Fibroblast of upper back skin (primary cell): ENCODE measurements at places on chromosomes 6 and 20.

- DNase-seq, result no peak
Observed at GRCh38 chr6:88512951-88513350, 346.8 kb upstream of the CNR1 start.

DNA sequence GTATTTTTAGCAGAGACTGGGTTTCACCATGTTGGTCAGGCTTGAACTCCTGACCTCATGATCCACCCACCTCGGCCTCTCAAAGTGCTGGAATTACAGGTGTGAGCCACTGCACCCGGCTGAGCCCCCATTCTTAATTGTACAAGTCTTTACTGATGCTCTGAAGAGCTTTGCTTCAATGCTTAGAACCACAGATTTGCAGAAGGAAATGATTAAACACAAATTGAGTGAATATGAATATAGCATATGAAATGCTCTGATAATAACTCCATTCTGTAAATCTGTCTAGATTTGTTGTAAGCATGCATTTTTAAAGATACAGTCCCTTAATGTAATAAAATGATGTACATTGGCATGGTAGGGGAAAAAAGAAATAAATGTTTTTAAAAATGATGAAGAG is 4.3 kb upstream of the MCM3 start:
- DNase-seq, result no peak

DNA sequence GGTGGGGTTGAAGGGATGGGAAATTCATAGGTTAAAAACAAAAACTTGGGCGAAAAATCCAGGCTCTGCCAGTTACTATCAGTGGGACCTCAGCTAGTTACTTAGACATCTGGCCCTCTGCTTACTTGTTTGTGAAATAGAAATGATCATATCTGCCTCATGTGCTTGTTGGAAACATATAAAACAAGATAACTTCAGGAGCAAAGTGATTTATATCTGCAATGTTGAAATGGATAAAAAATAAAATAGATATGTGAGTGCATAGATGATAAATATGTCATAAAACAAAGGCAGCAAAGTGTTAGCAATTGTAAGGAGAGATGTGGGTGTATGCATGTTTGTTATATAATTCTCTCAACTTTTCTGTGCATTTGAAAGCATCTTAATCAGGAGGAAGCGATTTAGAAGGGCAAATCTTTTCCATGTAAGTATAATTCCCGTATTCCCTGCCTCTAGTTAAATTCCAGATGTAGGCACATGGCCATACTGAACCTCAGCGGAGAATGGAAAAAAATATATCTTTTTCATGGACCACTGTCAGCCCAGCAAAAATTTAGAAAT is 579.0 kb upstream of the FLRT3 start:
- DNase-seq, result no peak

GRCh38 chr20:40925829-40926510 is 102.7 kb upstream of the TOP1 start:
- DNase-seq, result no peak
